ENCODE measurements at places on chromosomes 6 and 20.

GRCh38 chr6:110537208-110538123 is 61.1 kb upstream of the SLC22A16 start:
- no peak for DNase-seq

DNA sequence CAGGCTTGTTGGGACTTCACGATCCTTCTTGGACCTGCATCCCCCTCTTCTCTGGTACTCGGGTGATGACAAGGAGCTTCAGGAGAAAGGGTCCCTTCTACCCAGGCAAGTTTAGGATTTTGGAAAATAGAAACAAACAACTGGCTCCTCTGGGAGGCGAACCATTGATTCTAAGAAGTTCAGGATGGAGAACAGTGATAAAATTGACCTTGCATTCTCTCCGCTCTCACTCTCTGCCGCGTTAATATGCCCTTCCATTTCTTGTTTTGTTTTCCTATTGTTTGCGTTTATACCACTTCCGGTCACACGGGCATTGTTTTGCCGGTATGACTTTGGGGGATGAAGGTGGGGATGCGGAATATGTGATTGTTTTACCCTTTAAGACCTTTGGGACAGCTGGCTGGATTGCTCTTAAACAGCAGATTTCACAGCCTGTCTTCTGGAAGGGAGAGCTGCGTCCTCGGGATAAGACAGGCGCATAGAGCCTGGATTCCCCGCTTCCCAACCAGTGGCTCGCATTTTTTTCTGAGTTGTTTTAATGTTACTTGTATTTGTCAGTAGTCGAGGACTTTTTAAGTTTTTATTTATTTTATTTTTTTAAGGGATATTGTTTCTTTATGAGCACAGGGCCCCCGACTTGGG is 144.3 kb upstream of the ZNF184 start:
- no peak for DNase-seq

DNA sequence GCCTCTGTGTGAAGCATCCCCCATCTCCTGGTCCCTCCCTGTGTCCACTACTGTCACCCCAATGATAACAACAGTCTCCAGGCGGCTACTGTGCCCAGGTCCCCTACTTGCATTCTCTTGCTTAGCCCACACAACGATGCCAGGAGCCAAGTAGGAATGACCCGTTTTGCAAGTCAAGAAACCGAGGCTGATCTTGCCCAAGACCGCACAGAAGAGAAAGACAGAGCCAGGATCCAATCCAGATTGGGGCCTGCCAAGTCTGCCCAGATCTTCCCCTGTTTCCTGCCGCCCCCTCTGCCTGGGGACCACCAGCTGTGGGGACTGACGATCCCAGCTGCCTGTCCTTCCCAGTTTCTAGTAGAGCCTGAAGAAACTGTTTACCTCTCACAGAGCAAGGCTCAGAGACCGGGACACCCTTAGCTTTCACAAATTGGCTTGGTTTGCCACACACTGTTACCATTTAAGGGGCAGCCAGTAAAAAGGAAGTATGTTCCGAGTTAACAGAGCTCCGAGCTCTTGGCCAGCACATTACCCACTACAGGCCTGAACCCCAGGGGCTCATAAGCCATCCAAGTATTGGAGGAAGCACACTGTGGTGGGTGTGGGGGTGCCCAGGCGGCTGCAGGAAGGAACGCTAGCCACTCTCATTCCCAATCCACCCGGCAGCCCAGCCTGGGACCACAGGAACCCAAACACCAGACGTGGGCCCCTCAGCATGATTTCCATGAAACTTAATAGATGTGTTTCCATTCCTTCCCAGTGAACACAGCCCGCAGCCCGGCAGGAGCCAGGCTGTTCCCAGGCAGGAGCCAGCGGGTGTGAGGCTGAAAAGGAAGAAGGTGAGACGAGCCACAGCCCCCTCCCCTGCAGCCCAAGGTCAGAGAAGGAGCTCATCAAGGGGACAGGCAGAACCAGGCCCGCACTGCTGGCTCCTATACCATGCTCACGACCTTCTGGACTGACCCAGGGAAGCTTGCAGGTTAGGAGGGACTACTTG is 7.9 kb downstream of the KIAA1755 start:
- peak; percentile 47 for DNase-seq

DNA sequence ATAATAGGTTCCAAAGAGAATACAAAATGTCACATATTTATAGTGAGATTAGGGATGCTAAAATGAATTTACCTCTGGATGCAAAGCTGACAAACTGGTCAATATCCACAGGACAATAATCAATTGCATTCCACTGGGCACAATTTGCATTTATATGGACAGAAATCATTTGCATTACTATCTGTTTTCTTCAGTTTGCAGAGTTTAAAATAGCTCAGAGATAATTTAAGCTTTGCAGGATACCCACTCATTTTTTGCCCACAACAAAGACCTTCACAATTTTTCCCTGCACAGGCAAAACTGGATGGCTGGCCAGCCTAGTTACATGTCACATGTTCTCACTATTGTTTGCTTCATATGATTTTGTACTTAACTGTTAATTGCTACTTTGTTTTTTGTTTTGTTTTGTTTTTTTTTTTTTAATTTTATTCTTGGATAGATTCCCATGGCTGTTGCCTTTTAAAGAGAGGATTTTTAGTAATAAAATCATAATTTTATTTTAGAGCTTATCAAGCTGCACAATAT is 483.5 kb downstream of the UTRN start:
- no peak for DNase-seq

DNA sequence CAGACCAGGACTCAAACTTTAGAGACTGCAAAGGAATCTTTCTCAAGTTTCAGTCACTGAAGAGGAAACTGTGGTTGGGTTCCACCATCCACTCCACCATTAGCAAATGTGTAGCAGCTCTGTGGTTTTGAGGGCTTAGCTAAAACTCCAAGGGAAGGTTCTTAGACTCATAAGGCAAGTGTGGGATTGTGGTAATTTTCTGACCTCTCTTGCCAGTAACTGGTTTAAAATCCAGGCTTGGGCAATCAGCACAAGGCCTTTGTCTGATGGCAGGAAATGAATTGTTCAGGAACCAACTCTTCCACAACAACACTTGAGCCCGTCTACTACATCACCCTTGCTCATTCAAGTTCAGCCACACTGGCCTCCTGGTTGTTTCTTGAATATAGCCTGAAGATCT is 68.6 kb upstream of the FBXL4 start:
- DNase-seq, result no peak

DNA sequence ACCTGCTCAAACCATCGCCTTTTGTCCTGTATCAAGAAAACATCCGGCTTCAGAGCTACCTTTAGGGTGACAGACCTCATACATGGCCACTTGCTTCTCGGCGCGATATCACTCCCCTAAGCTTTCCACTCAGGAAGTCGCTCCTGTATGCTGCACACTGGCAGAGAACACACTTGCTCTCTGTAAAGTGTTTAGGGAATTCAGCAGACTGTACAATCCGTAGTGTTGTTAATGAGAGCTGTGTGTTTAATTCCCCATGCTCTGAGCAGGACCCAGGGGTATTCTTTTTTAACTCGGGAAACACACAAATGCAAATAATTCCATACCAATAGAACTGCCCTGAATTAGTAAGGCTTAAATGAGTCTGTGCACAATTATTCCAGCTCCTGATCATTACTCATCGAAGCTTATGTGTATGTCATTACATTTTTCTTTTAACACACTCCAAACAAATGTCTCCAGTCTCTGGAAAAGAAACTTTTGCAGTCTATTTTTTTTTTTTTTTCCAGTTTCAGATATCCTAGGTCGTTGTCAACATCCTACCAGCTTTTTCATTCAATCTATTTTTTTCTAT is 338.7 kb upstream of the ARID1B start:
- no peak for DNase-seq

- no peak for DNase-seq
Observed at GRCh38 chr6:26401389-26401986, 587 bp upstream of the BTN3A1 start.

DNA sequence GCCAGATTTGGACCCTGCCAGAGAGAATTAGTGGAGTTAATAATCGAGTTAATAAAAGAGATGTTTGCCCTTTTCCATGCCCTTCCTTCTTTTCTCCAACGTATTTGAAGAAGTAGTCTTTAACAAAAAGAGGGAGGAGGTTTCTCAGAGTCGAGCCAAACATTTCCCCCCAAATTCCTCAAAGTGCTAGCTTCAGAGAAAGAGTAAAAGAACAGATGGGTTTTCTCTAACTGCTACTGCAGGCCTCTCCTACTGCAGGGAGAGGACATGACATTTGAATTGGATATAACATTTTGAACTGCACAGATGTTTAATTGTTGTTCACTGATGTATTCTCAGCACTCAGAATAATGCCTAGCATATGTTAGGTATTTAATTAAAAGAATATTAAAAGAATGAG is 25.5 kb downstream of the RWDD2A start:
- no peak for DNase-seq

DNA sequence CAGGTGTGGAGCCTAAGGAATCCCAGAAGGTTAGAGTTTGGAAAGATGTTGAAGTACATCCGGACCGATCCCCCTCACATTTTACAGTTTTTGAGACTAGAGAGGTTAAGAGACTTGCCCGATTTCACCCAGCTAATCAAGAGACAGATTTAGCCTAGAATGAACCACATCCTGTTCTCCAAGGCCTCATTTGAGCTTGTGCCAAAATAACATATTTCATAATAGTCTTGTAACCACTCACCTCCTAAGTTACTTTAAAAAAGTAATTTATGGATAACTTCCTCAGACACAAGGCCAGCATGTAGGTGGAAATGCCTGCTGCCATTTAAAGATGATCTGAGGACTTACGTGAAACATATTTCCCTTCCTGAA is 39.8 kb upstream of the ARHGAP18 start:
- DNase-seq, result no peak

DNA sequence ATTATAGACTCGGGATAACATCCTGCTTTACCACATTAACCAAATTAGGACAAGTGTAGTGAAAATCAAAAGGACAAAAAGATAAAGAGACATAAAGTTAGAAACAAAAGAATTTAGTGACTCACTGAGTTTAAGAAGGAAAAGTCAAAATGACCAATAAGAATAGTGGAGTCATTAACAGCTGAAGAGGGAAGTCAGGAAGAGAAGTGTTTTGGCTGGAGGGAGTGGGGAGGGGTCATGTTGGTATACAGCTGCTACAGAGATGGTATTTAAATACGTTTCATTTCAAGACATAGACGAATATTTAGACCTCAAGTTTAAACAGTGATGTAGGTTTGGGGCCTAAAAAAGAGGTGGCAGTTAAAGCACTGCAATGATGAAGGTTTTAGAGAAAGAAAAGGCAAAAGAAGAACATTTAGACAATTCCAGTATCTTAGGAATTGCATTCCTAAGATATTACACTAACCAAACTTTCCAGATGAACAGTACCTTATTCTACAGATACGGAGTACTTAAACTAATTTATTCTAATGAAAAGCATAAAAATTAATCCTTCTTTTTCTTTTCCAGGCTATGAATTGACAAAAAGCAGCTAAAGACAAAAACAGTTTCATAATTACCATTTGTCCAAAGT is 10.6 kb downstream of the FKBP5 start:
- no peak for DNase-seq

- no peak for DNase-seq
Observed at GRCh38 chr6:127950566-127951145, 49.8 kb upstream of the THEMIS start.

DNA sequence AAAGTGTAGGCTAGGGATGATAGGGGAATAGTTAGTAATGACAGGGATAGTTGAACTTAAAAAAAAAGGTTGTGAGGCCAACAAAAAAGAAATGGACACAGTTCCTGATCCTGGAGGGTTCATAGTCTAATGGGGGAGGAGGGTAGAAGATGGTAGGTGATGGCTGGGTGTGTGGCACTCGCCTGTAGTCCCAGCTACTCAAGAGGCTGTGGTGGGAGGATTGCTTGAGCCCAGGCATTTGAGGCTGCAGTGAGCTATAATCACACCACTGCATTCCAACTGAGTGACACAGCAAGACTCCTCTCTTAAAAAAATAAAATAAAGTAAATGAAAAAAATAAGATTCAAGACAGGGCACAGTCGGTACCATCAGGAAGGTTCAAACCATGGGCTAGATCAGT is 2.4 kb upstream of the MICB start:
- DNase-seq, result no peak

DNA sequence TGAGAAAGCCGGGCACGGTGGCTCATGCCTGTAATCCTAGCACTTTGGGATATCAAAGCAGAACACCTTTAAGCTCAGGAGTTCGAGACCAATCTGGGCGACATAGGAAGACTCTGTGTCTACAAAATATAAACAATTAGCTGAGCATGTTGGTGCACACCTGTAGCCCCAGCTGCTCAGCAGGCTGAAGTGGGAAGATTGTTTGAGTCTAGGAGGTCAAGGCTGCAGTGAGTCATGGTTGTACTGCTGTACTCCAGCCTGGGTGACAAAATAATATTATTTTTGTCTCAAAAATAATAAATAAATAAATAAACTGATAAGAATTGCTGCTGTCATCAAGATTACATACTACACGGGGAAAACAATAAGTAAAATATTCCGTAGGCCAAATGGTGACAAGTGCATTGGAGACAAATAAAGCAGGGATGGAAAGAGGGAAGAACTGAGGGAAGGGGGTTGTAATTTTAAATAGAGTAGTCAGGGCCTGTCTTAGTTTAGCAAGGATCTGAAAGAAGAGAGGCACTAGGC is 14.0 kb upstream of the TOP1 start:
- no peak for DNase-seq

GRCh38 chr20:62219101-62219991 is 732 bp downstream of the HRH3 start:
- DNase-seq, result no peak
